Colonic mucosa (tissue), 4 donors: ENCODE measurements at places on chromosomes 11 and 22.

DNA sequence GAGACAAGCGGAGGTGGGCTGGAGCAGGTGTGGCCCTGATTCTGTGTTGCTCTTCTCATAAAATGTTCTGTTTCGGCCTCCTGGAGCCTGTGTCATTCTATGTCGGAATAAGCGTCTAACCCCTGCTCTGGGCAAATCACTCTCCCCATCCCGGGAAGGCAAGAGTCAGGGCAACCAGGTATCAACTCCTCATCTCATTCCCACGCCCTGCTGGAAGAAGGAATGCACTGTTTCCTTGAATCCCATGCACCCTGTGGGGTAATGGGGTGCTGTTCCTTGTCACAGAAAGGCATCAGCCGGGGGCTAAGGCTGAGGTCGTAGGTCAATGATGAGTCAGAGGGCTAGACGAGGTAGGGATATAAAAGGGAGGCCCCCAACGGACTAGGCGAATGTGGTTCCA lies 2.6 kb downstream of the FAM180B start:
- H3K27ac ChIP-seq, result no peak overlapping the region
- H3K4me3 ChIP-seq, result no peak overlapping the region
- H3K36me3 ChIP-seq, result peaks cover 4% of the 10 kb centered on the region
- peaks cover 21% of the 10 kb centered on the region for H3K27me3 ChIP-seq

DNA sequence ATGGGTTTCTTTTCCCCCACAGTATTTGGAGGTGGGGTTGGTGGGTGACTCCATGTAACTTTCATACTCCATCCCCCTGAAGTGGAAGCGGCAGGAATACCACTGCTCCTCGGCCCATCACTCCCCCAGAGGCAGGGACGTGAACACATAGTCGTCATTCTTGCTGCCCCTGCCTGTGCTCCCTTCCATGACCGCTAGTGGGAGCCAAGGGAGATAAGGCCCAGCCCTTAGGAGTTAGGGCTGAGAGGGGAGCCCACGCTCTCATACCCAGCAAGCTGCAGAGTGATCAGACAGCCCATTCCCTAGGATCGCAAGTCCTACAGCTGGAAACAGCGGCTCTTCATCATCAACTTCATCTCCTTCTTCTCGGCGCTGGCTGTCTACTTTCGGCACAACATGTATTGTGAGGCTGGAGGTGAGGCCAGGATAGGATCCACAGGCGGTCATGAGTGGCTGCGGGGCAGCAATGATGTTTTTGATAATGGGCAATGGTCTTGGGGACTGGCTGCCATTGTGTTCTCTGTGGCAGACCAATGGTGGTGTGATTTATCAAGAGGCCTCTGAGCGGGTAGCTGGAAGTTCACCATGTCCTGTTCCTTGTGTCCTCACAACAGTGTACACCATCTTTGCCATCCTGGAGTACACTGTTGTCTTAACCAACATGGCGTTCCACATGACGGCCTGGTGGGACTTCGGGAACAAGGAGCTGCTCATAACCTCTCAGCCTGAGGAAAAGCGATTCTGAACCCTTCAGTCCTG lies 15.9 kb downstream of the RHOG start:
- H3K27ac ChIP-seq, result no peak overlapping the region
- no peaks in the 10 kb centered on the region for H3K36me3 ChIP-seq
- DNase-seq, result peak; percentile 71
- H3K27me3 ChIP-seq, result no peaks in the 10 kb centered on the region

- no peaks in the 10 kb centered on the region for H3K36me3 ChIP-seq
- H3K4me1 ChIP-seq, result no peaks in the 10 kb centered on the region
- no peak for DNase-seq
- no peak overlapping the region for H3K27ac ChIP-seq
Measured at GRCh38 chr11:62980133-62980760, 4.5 kb downstream of the SLC22A6 start.

- no peaks in the 10 kb centered on the region for H3K36me3 ChIP-seq
- no peaks in the 10 kb centered on the region for H3K4me1 ChIP-seq
- DNase-seq, result peak; percentile 96
- H3K27ac ChIP-seq, result peak overlapping the region; percentile 94
- no peaks in the 10 kb centered on the region for H3K27me3 ChIP-seq
Measured at GRCh38 chr11:64894070-64894811, 15.8 kb upstream of the EHD1 start.

- no peak for DNase-seq
- no peaks in the 10 kb centered on the region for H3K4me1 ChIP-seq
- H3K36me3 ChIP-seq, result no peaks in the 10 kb centered on the region
- no peak overlapping the region for H3K27ac ChIP-seq
- H3K27me3 ChIP-seq, result no peaks in the 10 kb centered on the region
Measured at GRCh38 chr11:34427186-34427805, 11.4 kb upstream of the CAT start.
